Activated T-cell treated with anti-CD3 and anti-CD28 coated beads, Interleukin-2, amount 50 U/mL, for 48 hours (primary cell): ENCODE measurements at places on chromosomes 2 and 18.

DNA sequence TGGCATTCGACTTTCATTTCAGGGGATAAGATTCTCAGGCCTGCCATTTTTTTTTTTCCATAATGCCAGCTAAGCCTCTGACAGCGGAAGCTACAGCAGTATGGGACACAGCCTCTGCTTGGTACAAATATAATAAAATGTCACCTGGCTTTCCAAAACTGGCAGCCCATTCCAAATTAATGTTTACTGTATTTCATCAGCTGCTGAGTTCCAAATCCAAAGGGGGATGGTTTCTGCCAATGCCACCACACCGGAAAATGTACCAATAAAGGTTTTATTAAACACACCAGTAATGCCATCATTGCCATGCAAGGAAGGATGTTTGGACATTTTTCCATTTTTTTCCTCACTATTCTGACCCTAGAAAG, 275.8 kb upstream of the CCDC68 start:
- DNase-seq, result no peak

GRCh38 chr2:39786761-39787522, 7.9 kb upstream of the THUMPD2 start:
- DNase-seq, result no peak

DNA sequence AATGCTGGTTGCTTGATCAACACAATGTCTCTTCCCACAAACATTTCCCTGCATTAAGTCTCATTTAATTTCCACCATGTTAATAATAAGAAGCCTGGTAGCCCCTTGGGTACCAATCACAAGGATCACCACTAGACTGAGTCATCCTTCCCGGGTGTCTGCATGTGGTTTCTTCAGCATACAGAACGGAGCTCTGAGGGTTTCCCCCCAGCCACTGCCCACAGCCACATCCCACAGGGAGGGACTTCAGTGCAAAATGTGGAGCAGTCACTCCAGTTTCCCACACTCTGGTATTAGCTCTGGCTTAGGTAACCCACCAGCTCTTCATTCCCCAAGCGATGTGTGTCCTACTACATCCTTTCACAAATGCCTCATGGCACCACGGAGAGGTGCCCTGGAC, 42.7 kb upstream of the POLE4 start:
- DNase-seq, result peak; percentile 49

GRCh38 chr18:54813977-54814565, 14.2 kb upstream of the RAB27B start:
- DNase-seq, result no peak

DNA sequence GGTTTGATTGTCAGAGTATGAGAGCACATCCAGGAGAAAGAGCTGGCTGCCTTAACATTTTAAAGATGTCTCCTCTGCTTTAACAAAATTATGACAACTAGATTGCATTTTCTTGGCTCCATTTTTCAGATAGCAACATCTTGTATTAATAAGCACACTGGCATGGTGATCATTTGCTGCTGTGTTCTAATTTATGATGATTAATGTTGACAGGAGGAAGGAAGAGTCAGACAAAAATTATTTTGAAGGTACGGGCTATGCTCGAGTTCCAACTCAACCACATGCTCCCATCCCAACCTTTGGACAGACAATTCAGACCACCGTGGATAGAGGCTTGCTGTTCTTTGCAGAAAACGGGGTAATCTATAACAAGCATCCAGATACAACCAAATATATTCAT, 98.2 kb upstream of the TTC39C start:
- DNase-seq, result no peak

DNA sequence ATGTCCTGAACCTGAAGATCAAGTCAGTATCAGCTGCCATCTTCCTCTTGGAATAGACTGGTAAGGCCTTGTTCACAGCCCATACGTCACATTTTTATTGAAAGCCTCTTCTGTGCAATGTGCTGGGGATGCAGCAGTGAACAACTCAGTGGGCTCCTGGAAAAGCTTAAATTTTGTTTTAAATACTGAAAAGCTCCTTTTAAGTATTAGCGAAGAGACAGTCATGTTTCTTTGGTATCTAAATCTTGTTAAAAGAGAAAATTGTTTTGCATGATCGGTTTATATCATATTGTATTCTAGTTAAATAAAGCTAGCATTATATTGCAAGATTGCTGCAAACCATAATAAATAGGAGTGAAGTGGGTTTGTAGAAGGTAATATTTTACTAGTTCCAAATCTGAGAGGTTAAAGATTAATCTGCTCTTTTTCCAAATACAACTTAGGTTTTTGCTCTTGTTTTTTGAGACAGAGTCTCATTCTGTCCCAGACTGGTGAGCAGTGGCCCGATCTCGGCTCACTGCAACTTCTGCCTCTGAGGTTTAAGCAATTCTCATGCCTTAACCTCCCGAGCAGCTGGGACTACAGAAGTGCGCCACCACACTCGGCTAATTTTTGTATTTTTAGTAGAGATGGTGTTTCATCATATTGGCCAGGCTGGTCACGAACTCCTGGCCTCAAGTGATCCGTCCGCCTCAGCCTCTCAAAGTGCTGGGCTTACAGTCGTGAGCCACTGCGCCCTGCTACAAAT, 1.6 kb upstream of the RMDN2 start:
- no peak for DNase-seq

DNA sequence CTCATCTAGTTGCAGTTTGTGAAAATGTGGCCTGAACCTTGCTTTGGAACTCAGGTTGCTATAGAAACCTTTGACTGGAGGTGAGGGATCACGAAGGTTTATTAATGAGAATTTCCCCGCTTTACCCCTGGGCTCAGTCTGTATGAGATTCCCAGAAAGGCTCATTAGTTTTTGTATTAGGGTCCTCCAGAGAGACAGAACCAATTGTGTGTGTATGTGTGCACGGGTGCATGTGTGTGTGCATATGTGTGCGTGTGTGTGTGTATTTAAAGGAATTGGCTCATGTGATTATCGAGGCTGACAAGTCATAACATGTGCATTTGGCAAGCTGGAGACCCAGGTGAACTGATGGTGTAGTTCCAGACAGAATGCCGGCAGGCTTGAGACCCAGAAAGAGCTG, 113.8 kb upstream of the DLX2 start:
- DNase-seq, result no peak

- peak; percentile 78 for DNase-seq
Measured at GRCh38 chr2:38959938-38960608, 70.4 kb downstream of the ARHGEF33 start.

GRCh38 chr18:66211749-66212148, 392.1 kb downstream of the CDH19 start:
- DNase-seq, result no peak

DNA sequence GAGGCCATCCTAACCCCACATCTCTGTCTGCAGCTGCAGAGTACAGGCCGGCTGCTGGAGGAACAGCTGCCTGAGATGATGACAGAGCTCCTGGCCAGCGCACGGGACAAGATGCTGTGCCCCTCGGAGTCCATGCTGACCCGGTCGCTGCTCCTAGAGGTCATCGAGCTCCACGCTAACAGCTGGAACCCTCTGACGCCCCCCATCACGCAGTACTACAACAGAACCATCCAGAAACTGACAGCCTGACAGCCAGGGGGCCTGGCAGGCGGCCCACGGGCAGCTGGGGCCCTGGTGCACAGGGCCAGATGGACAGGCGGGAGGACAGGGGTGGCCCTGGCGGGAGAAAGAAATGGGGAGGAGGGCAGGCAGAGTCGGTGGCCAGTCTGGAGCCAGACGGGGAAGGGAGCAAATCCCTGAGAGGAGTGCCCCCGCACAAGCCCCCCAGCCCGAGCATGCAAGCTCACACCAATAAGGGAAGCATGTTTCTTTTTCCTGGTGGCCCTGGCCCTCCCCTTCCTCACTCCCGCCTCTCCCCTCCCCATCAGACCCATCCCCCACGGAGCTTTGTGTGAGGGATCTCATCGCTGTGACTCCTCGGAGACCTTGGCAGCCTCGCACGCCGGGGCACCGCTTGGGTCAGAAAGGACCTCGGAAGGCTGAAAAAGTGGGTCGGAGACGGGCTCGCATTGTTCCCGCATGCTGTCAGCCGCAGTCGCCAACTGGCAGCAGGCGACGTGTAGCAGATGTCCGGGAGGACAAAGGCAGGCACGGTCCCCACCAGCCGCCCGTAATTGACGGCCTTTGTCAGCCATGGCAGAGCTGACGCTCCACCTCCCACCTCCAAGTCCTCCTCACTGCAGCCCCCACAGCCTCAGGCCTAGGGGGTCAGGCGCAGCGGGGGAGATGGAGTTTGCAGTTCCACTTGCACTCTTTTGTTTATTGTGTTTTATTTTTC, 91.2 kb downstream of the SMAD7 start:
- no peak for DNase-seq

GRCh38 chr2:234789556-234790325, 162.1 kb upstream of the SH3BP4 start:
- no peak for DNase-seq

GRCh38 chr18:48186131-48186766, 222.9 kb downstream of the ZBTB7C start:
- DNase-seq, result no peak

GRCh38 chr2:109312902-109313301, 183.9 kb downstream of the SH3RF3 start:
- DNase-seq, result no peak

GRCh38 chr18:30132959-30133358, 909.6 kb downstream of the DSC3 start:
- no peak for DNase-seq

GRCh38 chr2:66212749-66213148, 222.2 kb upstream of the MEIS1 start:
- DNase-seq, result no peak

GRCh38 chr2:101380376-101380775, 6.9 kb downstream of the CREG2 start:
- no peak for DNase-seq

- no peak for DNase-seq
Measured at GRCh38 chr2:71597756-71598155, 144.4 kb downstream of the DYSF start.

GRCh38 chr2:172095146-172095904, 7.4 kb downstream of the DLX2 start:
- peak; percentile 74 for DNase-seq

GRCh38 chr2:137748533-137748932, 215.7 kb upstream of the HNMT start:
- DNase-seq, result no peak

GRCh38 chr2:119137502-119137901, 21.0 kb downstream of the C1QL2 start:
- no peak for DNase-seq

DNA sequence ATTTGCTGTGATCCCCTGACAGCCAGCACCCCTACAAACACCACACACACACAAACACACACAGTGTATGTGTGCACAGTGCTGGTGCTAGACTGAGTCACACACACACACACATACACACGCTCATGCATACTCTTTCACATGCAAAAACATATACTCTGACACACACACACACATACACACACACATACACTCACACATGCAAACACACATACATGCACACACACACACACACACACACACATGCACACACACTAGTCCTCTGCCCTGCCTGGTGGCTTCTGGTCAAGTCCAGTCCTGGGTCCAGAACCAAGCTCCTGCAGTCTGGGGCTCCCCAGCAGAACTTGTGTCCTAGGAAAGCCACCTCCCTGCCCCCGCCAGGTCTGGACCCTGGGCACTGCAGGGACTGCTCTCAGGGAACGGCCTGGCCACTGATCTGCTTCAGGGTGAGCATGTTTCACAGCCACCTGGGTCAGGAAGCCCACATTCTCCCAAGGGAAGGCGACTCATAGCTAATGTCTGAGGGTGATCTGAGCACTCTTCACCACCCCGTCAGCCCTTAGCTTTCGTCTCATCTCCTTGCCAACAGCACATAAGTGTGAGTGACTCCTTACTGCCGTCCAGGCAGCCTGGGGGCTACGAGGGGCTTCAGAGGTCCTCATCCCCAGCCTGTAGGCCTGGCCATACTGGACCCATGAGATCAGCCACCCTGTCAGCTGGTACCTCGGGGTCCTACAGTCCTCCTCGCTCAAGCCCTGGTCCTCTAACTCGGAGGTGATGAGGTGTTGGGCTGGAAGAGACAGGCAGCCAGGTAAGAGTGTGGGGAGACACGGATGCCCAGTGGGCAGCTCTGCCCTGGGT, 88.1 kb downstream of the MCFD2 start:
- no peak for DNase-seq

DNA sequence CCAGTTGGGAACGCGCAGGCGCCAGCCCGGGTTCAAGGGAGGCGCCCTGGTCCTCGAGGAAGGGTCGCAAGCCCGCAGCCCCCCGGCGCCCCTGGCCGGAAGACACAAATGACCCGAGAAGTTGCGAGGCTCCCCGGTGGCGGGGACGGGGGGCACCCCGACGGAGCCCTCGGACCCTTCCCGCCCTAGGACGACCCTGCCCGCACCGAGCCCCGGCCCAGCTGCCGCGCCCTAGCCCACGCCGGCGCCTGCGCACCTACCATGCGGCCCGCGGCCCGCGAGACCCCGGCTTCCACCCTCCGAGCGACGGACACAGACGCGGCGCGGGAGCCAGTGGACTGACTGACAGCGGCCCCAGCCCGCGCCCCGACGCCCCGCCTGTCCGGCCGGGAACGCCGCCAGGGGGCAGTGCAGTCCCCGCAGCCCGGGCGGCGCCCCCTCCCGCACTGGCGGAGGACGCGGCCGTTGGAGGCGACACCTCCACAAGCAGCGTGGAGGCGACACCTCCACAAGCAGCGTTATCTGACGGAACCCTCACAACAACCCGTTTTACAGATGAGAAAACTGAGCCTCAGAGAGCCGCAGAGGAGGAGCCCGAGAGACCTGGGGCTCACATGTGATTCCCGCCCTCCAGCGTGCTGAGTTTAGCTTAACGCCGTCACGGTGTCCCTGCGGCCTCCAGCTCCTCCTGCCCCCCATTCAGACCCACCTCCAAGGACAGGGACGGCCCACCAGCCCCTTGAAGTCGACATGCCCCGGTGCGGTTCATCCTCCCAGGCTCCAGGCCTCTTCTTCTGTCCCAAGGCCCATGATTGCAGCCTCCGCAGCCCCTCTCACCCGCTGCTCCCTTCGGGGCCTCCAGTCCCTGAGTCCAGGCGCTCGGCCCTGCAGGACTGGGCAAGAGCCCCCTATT, at the start of gene NMUR1:
NMUR1 (minus strand) TSS at position 347 of the 913 bp plus-strand sequence; CDS start at position 263, 84 bp downstream.
- DNase-seq, result peak; percentile 85

DNA sequence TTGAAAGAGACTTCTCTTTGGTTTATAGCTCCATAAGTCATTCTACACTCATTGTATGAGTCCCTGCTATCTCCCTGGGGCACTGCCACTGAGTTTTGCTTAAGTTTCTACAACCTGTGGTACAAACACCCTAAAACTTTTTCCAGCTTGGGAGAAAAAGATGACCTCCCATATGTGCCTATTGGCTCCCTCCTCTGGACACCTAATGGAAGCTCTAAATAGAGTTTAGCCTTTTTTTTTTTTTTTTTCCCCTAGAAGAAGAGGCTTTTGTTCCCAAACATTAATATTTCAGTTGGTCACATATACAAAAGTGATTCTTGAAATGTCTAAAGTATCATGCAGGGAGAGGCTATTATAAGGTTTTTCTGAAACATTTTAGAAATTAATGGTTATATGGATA, 547.2 kb upstream of the TMEFF2 start:
- no peak for DNase-seq

GRCh38 chr2:82013641-82014040, 1709.1 kb upstream of the LRRTM1 start:
- no peak for DNase-seq
